ENCODE measurements at places on chromosomes 6 and 20.
A peak's percentile ranks its signal among the peaks of the same experiment; 100 is the strongest.

- DNase-seq: no peak
These were observed 41.9 kb downstream of the TTI1 start for GRCh38 chr20:37991157-37991866.

- DNase-seq: no peak
These were observed 491.3 kb upstream of the GJE1 start for GRCh38 chr6:141641406-141641805.

DNA sequence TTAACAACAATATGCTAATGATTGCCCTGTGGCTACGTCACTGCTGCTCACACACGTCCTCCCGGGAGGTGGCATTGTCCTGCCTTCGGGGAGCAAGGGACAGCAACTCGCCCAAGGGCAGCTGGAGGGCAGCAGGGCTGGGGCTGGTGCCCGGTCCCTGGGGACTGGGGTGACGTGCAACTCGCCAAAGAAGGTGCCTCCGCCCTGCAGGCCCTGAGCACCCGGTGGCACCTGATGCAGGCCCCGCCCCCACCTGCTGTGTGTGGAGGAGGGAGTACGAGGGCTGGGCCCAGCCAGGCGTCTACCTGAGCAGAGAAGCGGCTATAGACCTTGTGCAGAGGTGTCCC lies 64.8 kb upstream of the SLCO4A1 start:
- DNase-seq: no peak

- DNase-seq: peak; percentile 52
These were observed 56.6 kb upstream of the RREB1 start for GRCh38 chr6:7050872-7051779.

DNA sequence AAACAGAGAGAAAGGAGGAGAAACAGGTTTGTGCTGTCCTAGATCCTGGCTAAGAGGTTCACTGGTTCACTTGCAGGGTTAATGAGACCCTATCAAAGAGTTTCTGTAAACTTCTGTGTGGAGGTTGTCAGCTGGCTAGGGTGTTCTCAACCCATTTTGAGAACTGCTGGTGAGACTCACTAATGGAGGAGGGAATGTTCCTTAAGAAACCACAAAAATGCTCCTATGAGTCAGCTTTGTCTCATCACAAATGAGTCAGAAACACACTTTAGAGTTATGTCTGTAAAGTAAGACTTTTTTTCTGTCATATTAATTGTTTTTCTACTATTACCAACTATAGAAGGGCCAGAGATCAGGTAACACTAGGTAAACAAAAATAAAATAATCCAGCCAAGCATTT lies 884.4 kb downstream of the PHF3 start:
- no peak for DNase-seq

DNA sequence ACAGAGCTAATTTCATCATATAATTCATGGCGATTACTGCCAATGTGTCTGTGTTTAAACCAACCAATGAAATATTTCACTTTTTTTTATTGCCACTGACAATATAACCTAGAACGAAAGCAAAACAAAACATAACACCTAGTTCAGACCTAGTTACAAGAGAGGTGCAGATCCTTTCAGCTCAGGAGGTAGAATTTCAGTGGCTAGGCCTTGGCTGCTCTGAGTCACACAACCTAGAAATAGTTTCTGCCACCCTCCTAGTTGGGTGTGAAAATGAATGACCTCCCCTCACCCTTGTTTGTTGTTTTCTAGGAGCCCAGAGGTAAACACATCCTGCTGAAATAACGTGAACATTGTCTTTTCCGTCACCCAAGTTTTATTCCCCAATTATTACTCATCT lies 356.3 kb downstream of the HTR1B start:
- DNase-seq: no peak

DNA sequence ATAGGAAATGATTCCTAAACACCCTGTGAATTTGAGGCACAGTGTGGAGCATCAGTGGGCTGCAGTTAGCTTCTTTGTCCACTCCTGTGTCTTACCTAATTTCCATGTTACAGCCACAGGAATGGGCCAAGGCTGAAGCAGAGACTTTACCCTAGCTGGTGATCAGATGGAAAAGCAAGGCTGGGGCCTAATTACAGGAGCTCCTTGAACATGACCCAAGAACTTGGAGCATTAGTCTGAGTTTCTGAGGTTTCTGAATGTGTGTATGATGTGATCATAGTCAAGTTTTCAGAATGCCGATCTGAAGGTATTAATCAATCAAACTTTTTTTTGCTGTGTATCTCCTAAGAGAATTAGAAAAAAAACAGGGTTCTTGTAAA lies 18.0 kb downstream of the HECA start:
- no peak for DNase-seq

- no peak for DNase-seq
These were observed 9.5 kb downstream of the SLC29A1 start for GRCh38 chr6:44232676-44233566.

- no peak for DNase-seq
These were observed 146.8 kb upstream of the PMEPA1 start for GRCh38 chr20:57856658-57857057.

- DNase-seq: no peak
These were observed 1.4 kb downstream of the PHF20 start for GRCh38 chr20:35773154-35773751.

DNA sequence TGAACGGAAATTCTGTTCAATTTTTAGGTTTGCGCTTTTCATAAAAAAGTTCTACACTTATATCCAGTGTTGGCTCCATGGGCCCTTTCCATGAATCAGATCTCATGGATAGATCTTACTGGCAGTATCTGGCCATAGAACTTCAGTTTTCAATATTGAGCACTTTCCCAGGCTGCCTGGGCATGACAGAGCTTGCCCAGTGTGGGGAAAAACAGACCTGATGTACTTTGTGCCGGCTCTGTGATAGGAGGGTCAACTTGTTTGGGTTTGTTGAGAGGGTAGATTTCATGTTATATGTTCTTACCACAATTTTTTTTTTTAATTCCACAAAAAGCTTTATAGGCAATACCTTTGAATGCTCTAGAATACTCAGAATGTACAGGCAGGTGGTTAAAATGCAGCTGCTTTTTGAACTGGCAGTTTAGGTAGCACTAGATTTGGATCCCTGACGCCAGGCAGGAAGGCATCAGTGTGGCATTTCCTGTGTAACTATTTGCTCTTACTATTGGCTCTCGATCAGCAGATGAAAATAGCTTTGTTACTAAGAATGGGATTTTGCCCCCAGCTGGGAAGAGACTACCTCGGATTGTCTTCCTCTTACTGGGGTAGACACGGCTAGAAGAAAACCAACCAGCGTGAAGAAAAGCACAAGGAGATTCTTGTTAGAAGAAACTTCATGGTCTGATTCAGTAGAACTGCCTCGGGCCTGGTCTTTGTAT lies 404.9 kb upstream of the SOX4 start:
- DNase-seq: no peak

GRCh38 chr20:33450867-33451266 lies 7.3 kb upstream of the SNTA1 start:
- DNase-seq: peak; percentile 37

GRCh38 chr20:25277051-25277801 lies 29.3 kb downstream of the PYGB start:
- DNase-seq: no peak

DNA sequence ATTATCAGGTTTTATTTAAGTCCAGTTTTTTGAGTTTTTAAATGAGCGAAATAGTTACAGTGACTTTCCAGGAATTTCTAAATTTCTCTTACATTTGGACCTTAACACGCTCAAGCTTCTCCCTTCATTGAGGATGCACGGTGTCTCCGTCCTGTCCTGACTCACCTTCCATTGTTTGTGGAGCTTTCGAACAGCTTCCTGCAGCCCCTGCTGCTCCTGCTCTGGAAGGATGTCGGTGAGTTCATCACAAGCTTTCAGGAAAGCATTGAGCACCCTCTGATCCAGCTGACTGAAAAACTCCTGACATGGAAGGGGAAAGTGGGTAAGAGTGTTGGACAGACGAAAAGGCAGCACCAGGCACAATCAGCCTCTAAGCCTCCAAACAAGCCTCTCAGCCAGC lies 183.7 kb downstream of the SYNE1 start:
- no peak for DNase-seq

DNA sequence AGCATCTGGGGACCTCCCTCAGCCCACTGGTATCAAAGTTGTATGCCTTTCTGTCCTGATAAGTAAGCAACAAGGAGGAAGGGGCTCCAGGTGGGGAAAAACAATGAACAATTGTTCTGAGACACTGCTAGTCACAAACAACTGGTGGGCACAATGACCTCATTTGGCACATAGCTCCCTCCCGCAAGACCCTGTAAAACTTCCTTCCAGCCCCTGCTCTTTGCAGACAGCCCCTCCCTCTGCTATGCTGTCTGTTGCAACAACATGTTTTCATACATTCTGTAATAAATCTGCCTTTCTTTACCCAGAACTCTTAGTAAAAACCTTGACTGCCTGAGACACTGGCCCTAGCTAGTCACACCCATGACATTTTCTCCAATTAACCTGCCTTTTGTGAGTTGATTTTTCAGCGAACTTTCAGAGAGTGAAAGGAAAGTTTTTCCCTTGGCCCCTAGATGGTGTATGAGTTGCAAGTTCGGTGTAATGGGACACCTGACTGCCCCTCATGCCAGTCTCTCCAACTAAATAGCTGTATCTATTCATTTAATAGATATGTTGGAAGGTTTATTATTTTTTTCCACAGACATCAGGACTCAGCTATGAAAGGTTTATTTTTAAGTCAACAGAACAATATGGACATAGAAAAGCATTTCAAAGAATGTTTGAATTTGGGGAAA lies 142.3 kb upstream of the SLC22A16 start:
- DNase-seq: no peak

DNA sequence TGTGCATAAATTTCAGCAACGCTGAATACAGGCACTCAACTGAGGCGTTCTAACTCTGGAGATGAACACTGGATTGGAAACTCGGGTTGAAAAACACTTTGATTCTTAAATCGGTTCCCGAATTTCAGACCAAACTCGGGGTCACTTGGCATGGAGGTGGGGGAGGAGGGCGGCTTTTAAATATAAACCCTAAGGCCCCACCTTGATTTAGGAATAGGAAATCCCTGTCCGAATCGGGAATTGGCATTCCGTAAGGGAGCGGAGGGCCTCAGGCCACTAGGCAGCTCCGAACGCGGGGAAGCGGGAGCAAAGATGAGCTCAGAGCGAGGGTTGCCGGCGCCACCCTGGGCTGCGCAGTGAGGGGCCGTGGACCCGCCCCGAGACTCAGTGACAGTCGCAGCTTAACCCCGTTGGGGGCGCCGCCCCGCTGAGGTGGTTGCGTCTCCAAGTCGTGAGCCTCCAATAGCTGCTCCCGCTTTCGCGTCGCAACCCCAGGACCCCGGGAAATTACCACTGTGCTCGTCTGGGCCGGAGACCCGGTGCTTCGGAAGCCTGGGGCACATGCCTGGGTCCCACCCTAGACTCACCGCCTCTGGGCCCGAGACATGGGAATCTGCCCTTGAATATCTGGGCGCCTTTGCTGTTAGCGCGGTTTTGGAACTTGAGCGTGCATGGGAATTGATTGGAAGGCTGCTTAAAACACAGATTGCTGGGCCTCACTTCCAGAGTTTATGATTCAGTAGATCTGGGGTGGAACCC lies 4.6 kb upstream of the SIM1 start:
- DNase-seq: no peak

DNA sequence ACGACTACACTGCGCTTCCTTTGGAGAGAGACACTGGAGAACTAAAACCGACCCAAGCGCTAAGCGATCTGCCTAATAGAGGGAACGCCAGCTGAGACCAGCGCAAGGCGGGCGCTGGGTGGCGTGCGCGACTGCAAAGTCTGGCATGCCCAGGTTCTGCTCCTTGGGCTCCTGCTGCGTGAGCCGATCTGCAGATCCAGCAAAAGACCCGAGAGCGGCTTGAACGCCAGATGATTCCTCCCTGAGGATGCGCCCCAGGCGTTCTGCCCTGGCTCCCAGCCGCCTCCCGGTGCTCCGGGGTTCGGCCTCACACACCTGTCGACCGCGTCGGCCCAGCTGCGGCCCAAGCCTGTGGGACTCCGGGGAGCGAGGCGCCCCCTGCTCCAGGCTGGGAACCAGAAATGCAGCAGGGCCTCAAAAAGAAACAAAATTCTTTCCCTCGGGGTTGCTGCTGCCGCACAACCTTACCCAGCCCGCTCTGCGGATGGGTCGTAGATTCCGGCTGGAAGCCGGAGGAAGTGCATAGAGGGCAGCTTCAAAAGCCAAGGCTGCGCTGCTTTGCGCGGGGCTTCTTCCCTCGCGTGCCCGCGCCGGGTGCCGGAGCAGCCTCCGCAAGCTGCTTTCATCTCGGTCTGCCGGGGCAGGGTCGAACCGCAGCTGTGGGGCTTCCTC lies 17.9 kb upstream of the PRDM13 start:
- peak; percentile 83 for DNase-seq

GRCh38 chr6:53854843-53855567 lies 60.2 kb downstream of the LRRC1 start:
- DNase-seq: no peak

DNA sequence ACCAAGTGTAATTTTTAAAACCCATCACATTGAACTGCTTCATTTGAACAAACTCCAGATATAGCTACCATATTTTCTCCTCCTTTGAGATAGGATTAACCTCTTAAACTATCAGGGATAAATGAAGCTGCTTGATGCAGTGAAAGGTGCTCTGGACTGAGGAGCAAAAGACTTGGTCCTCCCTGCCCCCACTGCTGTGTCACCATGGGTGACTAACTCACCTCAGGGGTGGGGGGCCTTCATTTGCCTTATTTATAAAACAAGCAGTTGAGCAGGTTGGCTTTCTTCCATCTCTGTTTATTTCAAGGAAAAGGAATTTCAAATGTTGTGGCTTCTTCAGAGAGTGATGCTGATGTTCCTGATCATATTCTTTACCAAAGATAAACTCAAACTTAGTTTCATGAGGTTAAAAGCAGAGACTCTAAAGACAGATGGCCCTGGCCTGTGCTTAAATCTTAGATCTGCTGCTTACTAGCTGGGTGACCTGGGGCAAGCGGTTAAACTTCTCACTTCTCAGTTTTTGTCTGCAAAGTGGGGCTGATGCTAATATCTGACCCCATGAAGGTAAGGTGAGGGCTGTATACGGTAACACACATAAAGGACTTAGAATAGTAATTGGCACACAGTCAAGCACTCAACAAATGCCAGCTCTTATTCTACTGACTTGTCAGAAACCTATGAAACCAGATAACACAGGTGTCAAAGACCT lies 50.5 kb downstream of the FHL5 start:
- DNase-seq: no peak

DNA sequence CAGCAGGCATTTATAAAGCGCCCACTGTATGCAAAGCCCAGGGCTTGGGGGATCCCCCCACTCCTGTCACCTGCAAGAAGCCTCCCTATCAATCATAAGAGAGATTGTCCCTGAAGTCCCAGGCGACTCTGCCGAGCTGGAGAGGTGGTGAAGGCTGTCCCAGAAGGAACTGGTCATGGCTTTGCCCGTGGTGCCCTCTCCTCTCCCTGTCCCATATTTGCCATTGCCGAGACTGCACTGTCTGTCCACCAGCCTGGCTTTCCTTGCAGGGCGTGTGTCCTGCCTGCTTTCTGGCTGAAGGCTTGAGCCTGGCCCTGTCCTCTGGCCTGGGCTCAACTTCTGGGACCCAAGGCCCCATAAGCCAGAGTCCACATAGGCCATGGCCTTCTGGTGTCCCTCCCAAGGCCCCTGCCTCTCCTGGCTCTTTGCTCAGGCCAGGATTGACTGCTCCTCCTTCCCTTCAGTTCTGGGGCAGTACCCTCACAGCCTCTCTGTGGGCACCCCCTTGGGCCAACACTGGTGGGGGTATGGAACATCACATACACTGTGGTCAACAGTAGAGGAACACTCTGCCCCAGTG lies 46.9 kb downstream of the CPXM1 start:
- no peak for DNase-seq

- no peak for DNase-seq
These were observed 1.1 kb downstream of the TULP1 start for GRCh38 chr6:35511562-35511941.

GRCh38 chr20:45368221-45368980 lies 5.4 kb downstream of the SYS1 start:
- no peak for DNase-seq
